Hematopoietic multipotent progenitor cell treated with erythropoietin and hydrocortisone succinate and interleukin-3 and kit ligand, for 6 days (in vitro differentiated cells): ENCODE measurements at places on chromosomes 3 and 15.

DNA sequence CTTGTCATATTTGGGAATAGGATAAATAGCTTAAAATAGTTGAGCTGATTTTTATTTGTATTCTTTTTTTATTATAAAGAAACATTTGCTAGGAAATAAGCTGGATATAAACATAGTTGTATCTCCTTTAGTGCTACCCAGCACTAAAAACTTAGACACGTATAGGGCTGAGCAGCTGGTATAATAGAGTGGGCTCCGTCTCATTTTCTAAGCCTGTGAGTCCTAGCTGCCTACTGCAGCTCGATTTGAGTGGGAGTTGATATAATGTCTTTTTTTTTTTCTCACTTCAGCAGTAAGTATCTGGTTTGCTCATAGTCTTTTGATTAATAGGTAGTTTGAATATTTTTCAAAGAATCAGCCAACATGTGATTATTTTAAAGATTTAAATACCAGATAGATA lies 34.2 kb downstream of the TFG start:
- no peak for DNase-seq

GRCh38 chr15:67998599-67999133 lies 55.4 kb upstream of the PIAS1 start:
- peak; percentile 20 for DNase-seq

- no peak for DNase-seq
Measured at GRCh38 chr3:129046037-129046731, 14.4 kb upstream of the GP9 start.

DNA sequence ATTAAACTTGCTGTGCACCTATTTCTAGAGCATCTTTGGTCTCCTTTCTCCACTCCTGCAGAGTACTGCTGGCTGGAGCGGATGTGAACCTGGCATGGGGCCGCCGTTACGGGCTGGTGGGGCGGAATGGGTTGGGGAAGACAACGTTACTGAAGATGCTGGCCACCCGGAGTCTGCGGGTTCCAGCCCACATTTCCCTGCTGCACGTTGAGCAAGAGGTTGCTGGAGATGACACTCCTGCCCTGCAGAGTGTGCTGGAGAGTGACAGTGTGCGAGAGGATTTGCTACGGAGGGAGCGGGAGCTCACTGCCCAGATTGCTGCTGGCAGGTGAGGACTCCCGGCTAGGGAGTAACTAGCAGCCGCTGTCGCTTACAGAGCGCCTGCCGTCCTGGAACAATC lies 2.1 kb downstream of the ABCF3 start:
- no peak for DNase-seq

DNA sequence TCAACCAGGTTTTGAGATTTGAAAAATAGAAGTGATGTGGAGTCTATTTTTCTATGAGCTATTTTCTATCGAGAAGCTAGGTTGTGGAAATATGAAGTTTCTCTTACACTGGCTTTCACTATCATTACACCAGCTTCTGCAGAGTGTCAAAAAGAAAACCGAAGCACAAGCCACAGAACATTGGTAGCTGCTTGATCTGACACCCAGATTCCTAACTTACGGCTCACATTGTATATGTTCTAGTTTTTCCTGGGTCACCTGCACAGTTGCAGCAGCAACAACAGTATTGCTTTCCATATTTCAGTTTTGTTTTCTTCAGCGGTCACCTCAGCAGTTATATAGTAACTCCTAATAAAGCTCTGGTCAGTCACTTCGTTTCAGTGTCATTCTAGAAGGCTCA lies 790.1 kb downstream of the PLOD2 start:
- no peak for DNase-seq

DNA sequence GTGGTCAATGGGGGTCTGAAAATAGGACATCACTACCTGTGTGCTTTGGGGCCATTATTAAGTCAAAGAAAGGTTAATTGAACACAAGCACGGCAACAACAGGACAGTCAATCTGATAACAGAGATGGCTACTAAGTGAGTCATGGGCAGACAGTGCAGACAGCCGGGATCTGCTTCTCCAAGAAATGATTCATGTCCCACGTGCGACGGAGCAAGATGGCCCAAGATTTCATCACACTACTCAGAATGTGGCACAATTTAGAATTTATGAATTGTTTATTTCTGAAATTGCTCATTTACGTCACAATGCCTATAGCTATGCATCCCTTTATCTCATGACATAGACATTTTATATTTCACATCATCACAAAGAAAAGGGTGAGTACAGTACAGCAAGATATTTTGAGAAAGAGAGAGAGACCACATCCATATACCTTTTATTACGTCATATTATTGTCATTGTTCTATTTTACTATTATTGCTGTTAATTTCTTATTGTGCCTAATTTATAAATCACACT lies 770.6 kb upstream of the NR2F2 start:
- no peak for DNase-seq
